Stimulated activated CD4-positive, alpha-beta T cell treated with anti-CD3 and anti-CD28 coated beads, Interleukin-2, amount 100 ng/mL, for 4 hours (primary cell): ENCODE measurements at places on chromosomes 16 and 17.

GRCh38 chr16:56894331-56894917 is 29.4 kb downstream of the SLC12A3 start:
- no peak for DNase-seq

DNA sequence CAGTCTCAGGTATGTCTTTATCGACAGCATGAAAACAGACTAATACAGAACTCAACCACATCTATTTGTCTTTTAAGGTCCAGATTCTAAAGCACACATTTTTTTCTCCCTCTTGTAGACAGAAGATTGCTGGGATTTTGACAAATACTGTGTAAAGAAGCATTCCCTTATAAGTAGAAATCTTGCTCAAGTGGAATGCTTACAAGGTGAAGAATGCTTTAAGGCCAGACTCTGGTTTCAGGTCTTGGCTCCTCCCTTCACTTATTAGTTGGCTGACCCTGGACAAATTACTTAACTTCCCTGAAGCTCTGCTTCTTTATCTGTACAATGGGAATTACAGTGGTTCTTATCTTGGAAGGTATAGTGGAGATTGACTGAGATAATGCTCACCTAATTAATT is 242.3 kb upstream of the IRX5 start:
- DNase-seq: no peak

DNA sequence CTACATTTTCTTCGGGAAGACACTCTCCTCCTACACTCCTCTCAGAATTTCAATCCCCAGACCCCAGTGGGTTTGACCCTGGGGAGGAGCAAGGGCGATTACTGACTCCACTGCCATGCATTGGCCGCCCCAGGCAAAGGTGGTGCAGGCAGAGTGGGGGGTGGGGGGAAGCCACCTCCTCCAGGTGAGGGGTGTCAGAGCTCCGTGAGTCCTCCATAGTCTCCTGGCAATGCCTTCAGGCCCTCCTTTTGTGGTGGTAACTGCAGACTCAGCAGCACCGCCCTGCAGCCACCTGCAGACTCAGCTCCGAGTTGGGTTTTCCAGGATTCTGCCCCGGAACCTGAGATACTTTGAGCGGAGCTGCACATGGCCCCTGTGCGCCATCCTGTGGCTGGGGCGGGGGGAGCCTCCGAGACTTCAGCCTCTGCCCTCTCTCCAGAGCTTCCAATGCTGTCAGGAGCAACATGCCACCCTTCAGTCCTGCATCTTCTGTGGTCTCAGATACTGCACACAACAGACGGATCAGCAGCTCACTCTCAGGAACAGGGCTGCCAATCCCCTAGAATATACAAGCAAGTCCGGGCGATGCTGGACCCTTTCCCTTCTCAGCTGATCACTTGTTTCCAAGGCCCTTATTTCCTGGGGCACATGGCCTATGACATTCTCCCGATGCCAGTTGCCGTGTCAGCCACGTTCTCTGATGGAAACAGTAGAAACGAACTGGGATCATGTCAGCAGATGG is 2.4 kb upstream of the SLC47A2 start:
- DNase-seq: no peak

DNA sequence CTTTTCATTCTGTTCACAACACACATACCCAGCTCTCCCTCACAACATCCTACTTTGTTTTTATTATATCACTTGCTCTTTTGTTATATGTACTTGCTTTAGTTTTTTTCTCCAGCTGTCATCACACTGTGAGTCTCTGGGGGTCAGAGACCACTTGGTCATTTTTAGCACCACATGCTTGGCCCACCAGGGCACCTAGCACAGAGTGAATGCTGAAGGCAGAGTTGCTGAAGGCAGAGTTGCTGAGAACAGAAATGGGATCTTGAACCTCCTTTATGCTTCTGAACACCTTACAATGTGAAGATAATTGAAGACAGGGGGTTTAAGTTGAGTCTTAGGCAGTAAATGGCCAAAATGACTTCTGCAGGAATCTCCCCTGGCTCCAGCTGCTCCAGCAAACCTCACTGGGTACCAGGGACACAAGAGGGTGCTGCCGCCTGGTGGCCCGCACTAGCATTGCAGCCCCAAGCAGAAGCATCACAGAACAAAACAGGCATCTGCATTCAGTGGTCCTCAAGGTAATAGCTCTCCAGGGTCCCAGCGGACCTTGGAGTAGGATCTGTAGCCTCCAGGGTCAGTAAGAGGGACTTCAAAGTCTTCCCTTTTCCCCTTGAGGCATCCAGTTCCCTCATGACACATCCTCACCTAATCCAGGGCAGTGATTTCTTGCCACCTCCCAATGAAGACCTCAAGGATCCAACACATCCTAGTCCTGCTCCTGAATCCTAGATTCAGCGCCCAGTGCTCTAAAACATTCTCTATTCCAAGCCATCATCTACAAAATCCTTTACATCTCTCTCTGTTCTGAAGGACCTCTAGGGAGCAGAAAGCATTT is 1972.6 kb downstream of the TP53TG3F start:
- no peak for DNase-seq

- DNase-seq: no peak
These were observed 34.6 kb downstream of the PLCG2 start for GRCh38 chr16:81813648-81814047.

DNA sequence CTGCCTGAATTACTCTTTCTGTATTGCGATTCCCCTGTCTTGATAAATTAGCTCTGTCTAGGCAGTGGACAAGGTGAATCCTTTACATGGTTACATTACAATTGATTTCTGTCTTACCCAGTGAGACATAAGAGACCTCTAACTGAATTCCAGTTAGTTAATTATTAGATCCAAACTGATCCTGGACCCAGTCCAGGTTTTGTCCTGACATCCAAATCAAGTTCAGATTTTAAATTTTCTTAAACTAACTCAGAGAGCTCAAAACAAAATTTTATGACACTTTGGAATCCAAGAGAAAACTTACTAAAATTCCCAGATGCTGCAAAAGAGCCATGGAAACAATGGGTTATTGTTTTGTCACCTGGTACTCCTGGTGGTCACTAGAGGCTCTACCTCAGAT is 2166.6 kb downstream of the TP53TG3F start:
- DNase-seq: no peak

GRCh38 chr16:85690469-85691064 is 1.8 kb upstream of the GINS2 start:
- DNase-seq: no peak

- no peak for DNase-seq
These were observed 16.8 kb downstream of the B9D1 start for GRCh38 chr17:19345486-19346350.

DNA sequence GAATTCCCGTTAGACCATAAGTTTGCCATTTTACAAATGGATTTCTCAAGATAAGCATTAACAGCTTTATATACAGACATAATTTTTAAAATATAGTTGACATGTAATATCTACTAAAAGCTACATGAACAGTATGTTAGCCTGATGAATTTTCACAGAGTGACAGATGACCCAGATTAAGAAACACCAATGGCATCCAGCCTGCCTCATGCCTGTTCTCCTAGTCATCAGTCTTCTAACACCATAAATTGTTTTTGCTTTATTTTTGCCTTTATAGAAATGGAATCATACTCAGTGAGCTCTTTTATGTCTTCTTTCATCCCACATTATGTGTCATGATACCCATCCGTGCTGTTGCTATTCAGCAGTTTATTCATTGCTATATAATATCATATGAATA is 80.0 kb downstream of the ATF7IP2 start:
- no peak for DNase-seq

- no peak for DNase-seq
These were observed 938 bp downstream of the RNF43 start for GRCh38 chr17:58416396-58416795.

DNA sequence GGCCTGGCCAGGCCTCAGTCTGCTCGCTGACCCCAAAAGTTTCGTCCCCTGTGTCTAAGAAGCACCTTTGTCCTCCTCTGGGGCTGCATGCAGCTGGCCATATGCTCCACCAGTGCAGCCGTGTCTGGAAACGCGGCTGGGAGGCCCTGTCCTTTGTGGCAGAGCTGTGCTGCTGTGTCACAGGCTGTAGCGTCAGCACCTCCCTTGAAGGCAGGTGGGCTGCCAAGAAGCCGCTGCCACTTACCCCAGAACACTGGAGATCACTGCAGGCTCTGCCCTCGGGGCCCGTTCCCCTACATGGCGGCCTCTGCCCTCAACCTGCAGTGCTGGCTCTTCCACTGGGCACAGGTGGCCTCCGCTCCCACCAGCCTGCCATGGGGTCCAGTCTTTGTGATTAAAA is 15.7 kb upstream of the MC1R start:
- no peak for DNase-seq

GRCh38 chr17:15406081-15406480 is 61.3 kb downstream of the CDRT4 start:
- no peak for DNase-seq

GRCh38 chr16:29820730-29821642 is 724 bp downstream of the MVP start:
- DNase-seq: no peak

GRCh38 chr17:17495536-17496188 is 533 bp downstream of the RASD1 start:
- DNase-seq: no peak

- no peak for DNase-seq
These were observed 9.9 kb upstream of the MVD start for GRCh38 chr16:88672776-88673175.

DNA sequence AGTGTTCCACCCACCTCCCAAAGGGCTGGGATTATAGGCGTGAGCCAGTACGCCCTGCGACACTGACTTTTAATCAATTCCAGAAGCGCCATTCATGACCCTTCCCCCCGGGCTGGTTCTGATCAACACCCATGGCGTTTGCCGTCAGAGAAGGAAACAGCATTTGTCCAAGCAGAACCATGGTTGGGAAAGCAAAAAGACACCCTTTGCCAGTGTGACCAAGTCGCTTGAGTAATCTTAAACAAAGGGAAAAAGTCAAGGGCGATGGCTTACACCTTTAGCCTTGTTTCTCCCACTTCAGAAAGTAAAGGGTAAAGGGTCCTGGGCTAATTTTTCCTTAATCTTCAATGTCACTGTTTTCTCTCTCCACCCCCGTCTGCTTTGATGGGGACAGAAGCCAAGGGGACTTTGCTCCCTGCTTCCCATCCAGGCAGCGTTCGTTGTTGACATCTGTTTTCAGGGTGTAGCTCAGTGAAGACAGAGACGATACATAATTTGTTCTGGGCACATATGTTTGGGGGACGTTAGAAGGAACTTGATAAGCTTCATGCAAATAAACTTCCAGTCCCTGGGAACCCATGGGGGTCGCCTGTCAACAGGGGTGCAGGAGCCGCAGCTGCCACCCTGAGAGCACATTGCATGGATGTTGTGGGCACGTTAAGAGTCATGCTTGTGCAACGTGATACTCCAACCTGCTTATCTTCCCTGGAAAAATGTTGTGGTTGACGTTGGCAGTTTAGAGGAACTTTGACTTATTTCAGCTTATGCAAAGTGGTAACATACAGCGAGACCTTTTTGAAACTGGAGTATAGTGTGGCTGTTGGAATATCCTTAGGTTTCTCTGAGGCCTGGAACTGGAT is 50.6 kb upstream of the TANGO6 start:
- no peak for DNase-seq

DNA sequence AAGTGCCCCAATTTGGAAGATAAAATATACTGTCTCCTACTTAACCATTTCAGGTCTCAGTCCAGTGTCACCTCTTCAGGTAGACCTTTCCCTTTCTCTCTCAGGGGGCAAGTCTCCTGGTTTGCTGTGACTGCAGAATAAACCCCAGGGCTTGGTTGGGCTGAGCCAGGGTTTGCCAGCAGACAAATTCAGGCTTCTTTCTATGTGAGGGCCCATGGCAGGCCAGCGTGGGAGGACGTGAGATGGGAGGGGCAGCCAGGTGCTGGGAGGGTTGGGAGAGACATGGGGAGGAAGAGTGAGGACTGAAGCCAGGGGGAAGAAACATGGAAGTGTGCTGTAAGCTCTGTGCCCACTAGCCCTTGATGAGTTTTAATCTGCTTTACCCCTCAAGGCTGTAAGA is 163.2 kb downstream of the SPECC1 start:
- no peak for DNase-seq

DNA sequence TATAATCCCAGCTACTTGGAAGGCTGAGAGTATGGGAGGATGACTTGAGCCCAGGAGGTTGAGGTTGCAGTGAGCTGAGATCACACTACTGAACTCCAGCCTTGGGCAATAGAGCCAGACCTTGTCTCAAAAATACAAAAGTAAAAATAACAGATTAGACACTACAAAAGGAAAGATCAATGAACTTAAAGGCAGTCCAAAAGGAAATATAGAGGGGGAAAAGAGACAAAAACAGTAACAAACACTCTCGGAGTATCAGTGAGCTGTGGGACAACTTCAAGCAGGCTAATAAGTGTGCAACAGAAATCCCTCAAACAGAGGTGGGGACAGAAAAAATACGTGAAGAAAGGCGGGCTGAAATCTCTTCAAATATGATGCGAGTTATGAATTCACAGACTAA is 58.8 kb downstream of the CPPED1 start:
- no peak for DNase-seq

DNA sequence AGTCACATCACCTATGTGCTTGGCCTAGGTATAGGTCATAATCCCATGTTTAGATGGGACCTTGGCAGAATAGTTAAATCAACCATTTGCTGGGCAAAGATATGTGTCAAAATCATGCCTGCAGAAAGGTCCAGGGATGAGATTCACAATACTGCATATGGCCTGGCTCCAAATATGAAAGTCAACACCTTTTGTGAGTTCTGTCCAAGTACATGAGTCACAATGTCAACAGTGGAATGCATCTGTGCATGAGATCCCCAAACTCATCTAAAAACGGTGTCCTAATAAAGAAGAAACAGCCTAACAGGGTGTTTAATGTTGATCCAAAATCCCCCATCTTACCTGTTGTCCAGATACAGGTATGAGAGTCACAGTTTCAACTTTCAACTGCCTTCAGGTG is 1847.5 kb downstream of the TP53TG3F start:
- DNase-seq: no peak

DNA sequence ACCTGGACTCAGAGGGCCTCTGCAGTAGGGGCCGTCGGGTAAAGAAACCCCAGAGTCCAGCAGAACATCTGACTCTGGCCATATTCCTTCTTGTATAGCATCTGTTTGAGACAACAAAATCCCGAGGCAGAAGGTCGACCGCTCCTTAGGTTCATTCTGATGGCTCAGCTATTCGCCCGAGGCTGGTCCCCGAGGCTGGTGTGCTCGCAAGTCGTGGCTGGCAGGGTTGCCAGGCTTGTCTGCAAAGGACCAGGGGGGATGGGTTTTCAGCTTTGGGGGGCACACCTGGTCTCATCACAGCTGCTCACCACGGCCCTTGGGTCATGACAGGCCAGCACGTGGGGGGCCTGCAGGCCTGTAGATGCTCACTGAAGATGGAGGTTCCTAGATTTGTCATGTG is 119.1 kb downstream of the BANP start:
- DNase-seq: no peak

GRCh38 chr17:36498560-36499300 is 12.2 kb downstream of the ZNHIT3 start:
- no peak for DNase-seq

- peak; percentile 68 for DNase-seq
These were observed 21.8 kb upstream of the ASGR2 start for GRCh38 chr17:7136266-7136877.

DNA sequence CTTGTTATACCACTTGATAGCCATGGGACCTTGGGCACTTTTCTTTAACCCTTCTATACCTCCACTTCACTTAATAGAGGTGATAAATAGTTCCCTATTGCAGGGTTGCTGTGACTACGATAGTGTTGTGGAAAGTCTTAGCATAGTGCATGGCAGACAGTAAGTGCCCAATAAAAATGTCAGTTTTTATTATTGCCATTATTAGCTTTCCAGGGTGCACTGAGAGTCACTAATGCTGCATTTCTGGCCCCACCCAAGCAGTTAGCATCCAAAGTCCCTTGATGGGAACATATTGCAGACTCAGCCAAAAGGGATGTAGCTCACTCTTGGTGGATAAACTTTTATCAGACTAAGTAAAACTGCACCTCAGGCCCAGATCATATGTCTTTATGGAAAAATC is 41.5 kb upstream of the TEKT3 start:
- DNase-seq: no peak
